ENCODE measurements at places on chromosomes 5 and 9. TPM values are rescaled to one million over a fixed set of nuclear protein-coding genes. Genes with fewer than 3 reads are reported as not detected.

TLE1 gene
- total RNA-seq = 96.8 TPM

FBXL17 gene
- 6.5 TPM for total RNA-seq

FUBP3 gene
- total RNA-seq = 48.2 TPM

IPPK gene
- 11.9 TPM for total RNA-seq

C9orf153 gene
- total RNA-seq = 0.65 TPM

All from A549 treated with GW870086 at 1 μM for 4 hours (cell line).